ENCODE measurements at places on chromosomes 6 and 20.

GRCh38 chr20:57378107-57378506 lies 13.1 kb upstream of the RBM38 start:
- DNase-seq, result no peak

- no peak for DNase-seq
These were observed 69.9 kb upstream of the DDR1 start for GRCh38 chr6:30814146-30815040.

DNA sequence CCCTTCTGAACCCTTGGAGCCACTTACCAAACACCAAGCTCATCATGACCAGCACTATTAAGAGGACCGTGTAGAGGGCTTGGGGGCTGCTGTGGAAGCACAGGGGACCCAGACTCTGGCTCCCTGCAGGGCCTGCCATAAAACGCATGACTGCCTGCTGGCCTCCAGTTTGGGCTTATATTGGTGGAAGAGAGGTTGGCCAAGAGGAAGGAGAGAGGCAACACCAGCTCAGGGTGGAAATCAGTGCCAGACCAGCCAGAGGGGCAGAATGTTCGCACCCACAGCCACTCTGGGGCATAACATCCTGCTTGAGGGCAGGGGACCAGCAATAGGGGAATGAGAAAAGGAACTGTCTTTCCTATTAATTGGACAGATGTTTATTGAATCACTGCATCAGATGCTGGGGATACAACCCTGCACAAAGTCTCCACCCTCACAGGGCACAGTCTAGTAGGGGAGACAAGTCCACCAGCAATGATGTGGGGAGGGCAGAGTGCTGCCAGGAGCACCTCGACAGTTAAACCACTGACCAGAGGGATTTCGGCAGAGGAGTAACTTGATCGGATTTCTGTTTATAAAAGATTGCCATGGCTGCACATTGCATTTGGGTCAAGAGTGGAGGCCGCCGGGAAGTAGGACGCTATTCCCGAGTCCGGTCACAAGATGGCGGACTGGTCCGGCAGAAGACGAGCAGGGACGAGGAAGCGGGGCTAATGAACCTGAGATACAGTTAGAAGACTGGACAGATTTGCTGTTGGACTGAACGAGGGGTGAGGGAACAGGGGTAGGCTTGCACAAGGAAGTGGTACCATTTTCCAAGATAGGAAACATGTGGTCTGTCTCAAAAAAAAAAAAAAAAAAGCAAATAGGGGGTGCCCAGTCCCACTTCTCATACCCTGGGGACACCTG lies at the start of gene LY6G5C:
LY6G5C (minus strand) TSS at position 842 of the 909 bp plus-strand sequence; CDS start at position 148, 694 bp downstream.
- DNase-seq, result peak; percentile 88

- DNase-seq, result no peak
These were observed 24.1 kb downstream of the HLA-B start for GRCh38 chr6:31332637-31333602.

- no peak for DNase-seq
These were observed 180.7 kb upstream of the UST start for GRCh38 chr6:148565930-148566663.

DNA sequence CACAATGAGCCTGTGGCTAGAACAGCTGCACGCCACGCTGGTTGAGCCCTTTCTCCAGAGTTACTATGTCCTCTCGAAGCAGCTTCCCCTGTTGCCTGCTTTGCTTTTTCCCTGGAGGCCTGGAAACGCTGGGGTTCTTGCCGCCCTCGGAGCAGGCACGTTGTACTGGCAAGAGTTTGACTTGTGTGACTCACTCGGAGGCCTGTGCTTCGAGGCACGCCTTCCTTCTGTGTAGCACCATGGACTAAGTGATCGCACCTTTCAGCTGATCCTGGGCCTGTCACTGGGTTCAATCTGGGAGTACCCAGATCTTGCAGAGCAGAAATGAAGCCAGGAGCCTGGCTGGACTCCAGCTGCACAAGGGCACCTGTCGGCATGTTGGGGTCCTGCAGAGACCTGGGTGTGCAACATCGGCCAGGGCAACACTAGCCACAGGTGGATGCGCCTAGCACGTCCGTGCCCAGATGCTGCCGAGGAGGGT lies 5.2 kb downstream of the INSM1 start:
- peak; percentile 50 for DNase-seq

DNA sequence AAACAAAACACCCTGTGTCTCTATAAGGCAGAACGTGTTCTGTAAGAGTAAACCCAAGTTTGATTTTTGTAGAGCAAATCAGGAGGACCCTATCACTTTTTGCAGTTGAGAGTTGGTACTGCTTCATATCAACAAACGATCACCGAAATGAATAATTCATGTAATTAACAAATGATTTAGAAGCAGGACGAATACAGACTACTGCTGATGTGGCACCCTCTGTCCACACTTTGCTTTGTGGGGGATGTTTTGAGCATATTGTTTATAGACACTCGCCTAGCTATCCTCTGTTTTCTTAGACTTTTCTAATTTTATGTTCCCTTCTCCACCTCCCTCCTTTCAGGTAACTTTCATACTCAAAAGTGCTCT lies 1.5 kb downstream of the CD2AP start:
- DNase-seq, result no peak

DNA sequence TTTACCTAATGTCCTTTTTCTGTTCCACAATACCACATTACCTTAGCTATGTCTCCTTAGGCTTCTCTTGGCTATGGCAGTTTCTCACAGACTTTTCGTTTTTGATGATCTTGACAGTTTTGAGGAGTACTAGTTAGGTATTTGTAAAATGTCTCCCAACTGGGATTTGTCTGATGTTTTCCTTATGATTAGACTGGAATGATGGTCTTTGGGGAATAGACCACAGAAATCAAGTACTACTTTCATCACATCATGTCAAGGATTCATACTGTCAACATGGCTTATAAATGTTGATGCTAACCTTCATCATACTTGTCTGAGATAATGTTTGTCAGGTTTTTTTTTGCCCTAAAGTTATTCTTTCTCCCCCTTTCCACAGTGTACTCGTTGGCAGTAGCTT lies 78.2 kb upstream of the FOXO3 start:
- DNase-seq, result no peak

DNA sequence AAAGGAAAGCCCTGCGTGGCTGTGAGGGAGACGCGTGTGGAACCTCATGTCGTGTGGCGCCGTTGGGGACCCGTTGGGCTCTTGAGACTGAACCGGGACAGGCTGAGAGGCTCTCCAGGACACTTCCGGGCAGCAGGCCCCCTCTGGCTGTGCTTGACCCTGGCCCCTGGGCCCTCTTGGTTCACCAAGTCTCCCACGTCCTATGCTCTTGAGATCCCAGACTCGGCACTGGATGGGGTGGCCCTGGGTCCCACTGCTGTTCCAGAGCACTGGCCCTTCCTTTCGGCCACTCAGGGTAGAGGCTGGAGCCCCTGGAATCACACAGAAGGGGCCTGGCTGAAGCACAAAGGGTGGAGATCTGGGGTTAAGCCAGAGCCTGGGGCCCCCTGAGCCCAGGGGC lies 30.4 kb downstream of the NTSR1 start:
- DNase-seq, result no peak

DNA sequence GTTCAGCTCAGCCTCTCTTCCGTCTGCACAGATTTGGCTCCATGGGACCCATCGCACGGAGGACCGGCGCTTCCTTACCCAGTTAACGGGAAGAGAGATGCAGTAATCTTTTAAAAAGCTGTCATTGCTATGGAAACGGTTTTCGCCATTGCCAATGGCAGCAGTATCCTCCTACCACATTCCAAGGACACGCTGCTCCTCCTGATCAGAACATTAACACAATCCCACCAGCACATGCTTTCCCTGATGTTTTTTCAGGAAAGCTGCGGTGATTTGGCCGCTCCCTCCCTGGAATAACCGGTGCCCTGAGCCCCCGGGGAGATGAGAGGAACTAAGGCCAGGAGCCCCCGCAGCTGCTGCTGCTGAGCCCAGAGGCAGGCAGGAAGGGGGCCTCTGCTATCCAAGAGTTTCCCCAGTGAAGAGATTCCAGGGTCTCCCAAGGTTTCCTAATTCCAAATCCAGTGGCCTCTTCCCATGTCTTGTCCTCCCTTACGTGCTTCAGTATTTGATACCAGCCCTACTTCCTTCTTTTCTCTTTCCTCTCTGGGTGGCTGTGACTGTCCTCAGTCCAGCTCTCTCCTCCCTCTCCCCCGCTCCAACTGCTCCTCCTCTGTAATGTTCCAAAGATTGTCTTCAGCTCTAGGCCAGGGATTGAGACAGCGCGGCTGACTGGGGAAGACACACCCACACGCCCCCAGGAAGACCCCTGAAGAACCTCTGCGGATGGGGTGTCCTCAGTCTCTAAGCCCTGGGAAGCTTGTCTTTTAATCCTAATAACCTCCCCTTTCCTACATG lies 2.6 kb downstream of the BNIP5 start:
- DNase-seq, result no peak

DNA sequence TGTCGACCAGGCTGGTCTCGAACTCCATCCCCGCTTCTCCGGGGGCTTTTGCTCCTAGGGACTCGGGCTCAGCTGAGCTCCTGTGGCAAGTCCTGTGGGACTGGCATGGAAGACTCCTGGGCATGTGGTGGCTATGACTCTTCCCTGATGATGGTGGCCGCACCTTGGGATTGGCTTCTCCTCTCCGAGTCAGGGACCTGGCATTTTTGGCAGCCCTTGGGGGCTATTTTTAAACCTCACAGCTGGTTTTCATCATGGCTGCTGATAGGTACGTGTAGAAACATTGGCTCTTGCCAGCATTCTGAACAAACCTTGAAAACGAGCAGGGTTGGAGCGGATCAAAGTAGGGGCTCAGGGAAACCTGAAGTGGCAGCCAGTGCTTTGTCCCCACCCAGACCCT lies 54.1 kb downstream of the RBM38 start:
- no peak for DNase-seq

DNA sequence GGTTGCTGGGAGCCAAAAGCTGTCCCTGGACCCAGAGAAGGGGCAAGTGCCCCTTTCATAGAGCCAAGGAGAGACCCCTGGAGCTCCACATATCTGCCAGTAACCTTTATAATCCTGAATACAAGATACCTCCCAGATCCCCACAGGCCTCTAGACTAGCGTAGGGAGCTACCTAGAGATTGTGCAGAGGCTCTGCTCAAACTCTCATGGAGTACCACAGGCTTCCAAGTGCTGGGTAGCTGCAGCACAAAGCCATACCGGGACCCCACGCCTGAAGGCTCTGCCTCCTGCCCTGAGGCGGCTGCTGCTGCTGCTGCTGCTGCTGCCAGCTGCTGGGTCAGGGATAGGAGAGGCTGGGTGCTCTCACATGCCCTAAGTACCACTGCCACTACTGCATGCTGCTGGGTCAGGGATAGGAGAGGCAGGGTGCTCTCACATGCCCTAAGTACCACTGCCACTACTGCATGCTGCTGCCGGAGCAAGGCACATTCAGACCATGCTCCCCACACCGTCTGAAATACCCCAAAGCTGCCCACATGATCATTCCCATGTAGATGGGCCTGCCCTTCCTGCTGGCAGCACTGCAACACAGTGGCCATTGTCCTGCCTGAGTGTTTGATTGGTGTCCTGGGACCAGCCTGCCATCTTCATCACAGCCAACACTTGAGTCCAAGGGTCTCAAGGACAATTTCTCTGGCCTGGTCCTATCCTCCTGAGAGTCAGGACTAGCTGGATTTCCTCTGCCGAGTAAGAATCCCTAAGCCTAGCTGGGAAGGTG lies 1434.3 kb upstream of the ADGRB3 start:
- no peak for DNase-seq

- DNase-seq, result no peak
These were observed 171.1 kb downstream of the WDR27 start for GRCh38 chr6:169530752-169531123.

DNA sequence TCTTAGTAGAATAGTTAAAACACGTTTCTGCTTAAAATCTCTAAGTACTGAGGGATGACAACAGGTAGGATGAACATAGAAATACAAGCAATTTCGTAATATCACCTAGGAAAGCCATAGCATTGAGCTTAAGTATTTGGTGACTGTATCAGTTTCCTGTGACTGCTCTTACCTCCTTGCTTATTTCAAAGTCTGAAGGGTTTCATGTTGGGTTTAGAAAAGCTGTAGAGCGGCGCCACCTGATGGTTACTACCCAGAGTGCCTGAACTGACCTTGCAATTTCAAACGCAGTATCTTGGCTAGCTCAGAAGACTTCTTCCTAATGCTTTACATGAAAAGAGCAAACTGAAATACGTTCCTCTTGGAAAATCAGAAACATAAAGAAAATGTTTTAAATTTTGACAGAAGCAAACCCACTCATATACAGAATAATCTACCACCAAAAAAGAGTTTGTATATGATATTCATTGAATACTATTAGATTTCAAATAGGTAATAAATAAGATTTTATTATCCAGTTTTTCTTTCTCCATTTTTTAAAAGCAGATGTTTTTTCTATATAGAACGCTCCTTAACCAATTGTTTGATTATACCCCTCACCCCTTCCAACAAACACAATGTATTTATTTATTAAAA lies 82.3 kb upstream of the RIPOR2 start:
- peak; percentile 11 for DNase-seq

DNA sequence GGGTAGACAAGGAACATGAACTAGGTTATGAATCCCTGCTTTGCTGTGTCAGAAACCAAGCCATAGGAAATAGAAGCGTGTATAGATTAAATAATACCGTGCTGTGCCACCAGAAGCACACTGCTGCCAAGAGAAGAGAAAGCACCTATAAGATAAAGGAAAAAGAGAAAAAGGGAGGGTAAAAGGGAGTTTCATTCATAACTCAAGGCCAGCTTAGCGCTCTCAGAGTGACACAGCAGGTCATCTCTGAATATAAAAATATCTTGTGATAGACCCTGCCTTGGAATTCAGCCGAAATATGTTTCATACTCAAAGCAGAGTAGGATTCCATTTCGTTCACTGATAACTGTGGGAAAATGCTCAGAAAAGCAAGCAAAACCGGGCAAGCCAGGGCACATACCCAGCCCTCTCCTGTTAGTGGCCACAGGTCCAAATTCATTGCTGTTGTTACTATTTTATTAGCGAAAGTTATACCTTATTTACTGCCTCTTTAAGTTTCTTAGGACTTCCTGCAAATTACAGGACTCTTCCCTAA lies 8.7 kb downstream of the JAG1 start:
- no peak for DNase-seq

DNA sequence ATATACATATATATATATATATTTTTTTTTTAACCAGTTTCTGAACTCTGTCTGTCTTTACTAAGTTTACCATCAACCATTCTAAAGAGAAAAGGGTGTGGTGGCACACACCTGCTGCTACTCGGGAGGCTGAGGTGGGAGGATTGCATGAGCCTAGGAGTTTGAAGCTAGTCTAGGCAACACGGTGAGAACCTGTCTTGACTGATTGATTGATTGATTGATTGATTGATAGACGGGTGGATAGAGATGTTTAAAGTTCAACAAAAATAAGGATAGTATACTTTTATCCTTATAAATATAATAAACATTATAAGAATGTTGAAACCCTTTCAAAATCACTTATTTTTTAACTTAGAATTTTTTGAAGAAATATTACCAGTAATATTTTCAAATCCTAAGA lies 30.2 kb downstream of the CEP57L1 start:
- DNase-seq, result no peak

GRCh38 chr6:106165885-106166485 lies 79.8 kb downstream of the PRDM1 start:
- no peak for DNase-seq

Data from G401 (cell line).